Neural crest cell (in vitro differentiated cells): ENCODE measurements at places on chromosomes 1 and 21. TPM values are rescaled to one million over a fixed set of nuclear protein-coding genes. Genes with fewer than 3 reads are reported as not detected.

Gene ERG
- total RNA-seq: 0.19 and 0.61 TPM in 2 replicates

Gene NUP210L
- total RNA-seq: 0.05 TPM in 1 of 2 replicates, not detected in the other

Gene TMEM125
- 0.14 TPM in 1 of 2 replicates, not detected in the other for total RNA-seq

Gene TRABD2B
- total RNA-seq: 0.41 and 0.49 TPM in 2 replicates

Gene TFAP2E
- 0.43 and 0.61 TPM in 2 replicates for total RNA-seq

Gene GJA9
- not detected in 2 replicates for total RNA-seq

Gene RSPH1
- total RNA-seq: 0.65 and 1.0 TPM in 2 replicates

Gene C1orf226
- 9.3 and 9.8 TPM in 2 replicates for total RNA-seq

- no peak for DNase-seq
- H3K36me3 ChIP-seq: peaks cover 14% of the 10 kb centered on the region
- H3K4me1 ChIP-seq: peaks cover 37% of the 10 kb centered on the region
- peaks cover 11% of the 10 kb centered on the region for H3K27me3 ChIP-seq
- H3K27ac ChIP-seq: peak overlapping the region; percentile 17
Measured at GRCh38 chr21:39663066-39663465, 50.3 kb downstream of the B3GALT5 start.

- peak overlapping the region; percentile 100 for H3K4me3 ChIP-seq
- H3K27me3 ChIP-seq: no peaks in the 10 kb centered on the region
- H3K27ac ChIP-seq: no peak overlapping the region
- H3K36me3 ChIP-seq: peaks cover 2% of the 10 kb centered on the region
- no peak for DNase-seq
Measured at GRCh38 chr1:171740356-171740863, 1.5 kb downstream of the VAMP4 start.

DNA sequence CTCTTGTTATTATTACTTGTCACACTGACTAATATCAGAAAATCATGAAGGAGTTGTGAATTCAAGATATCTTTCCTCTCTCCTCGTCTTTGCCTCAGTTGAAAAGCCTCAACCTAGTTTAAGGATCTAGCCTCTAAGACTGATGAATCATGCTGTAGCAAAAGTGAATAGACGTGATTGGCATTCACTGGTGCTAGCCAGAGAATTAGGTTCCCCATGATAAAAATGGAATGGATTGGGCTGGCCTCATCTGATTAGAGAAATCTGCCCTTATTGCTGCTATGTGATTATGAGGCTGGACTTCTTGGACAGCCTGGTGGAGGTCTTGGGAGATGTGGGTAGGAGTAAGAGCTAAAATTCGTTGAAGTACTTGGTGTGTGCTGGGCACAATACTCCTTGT is 208.2 kb downstream of the BACH1 start:
- DNase-seq: no peak
- H3K4me3 ChIP-seq: no peak overlapping the region
- H3K27ac ChIP-seq: no peak overlapping the region
- no peaks in the 10 kb centered on the region for H3K27me3 ChIP-seq
- peaks cover 10% of the 10 kb centered on the region for H3K4me1 ChIP-seq

DNA sequence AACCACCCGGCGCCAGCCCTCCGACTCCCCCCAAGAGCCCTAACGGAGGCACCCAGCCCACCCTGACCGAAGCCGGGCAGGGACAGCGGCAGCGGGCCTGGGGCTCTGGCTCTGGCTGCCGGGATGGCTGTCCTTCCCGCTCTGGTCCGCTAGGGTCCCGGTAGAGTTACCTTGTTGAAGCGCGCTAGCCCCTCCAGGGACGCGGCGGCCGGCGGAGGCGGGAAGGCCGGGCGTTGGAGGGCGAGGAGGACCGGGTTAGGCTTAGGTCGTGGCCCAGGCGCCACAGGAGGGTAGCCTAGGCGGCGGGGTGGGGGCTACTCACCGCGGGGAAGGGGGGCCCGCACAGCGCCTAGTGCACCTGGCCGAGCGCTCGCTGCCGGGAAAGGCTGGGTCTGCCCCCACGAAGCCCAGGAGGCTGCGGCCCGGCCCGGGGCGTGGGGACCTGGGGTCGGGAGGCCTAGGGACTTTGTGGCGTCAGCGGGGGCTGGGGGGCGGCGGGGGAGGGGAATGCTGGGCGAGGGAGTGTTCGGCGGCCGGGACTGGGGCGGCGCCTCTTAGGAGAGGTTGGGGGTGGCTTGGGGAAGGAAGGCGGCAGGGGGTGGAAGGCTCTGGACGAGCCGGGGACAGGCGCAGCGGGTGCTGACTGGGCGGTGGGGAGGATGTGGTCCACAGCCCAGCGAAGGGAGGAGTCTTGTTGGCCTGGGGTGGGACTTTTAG is at the start of gene TRIM17:
TSS of gene TRIM17 (minus strand) at position 645 of the 717 bp plus-strand sequence. CDS start 1,789 bp downstream, outside the sequence.
- H3K27ac ChIP-seq: peak within 1 kb of the TSS; percentile 19
- H3K4me1 ChIP-seq: peaks cover 11% of the 10 kb centered on the region
- H3K36me3 ChIP-seq: peaks cover 3% of the 10 kb centered on the region
- H3K4me3 ChIP-seq: peak within 1 kb of the TSS; percentile 83
- H3K27me3 ChIP-seq: peaks cover 25% of the 10 kb centered on the region

DNA sequence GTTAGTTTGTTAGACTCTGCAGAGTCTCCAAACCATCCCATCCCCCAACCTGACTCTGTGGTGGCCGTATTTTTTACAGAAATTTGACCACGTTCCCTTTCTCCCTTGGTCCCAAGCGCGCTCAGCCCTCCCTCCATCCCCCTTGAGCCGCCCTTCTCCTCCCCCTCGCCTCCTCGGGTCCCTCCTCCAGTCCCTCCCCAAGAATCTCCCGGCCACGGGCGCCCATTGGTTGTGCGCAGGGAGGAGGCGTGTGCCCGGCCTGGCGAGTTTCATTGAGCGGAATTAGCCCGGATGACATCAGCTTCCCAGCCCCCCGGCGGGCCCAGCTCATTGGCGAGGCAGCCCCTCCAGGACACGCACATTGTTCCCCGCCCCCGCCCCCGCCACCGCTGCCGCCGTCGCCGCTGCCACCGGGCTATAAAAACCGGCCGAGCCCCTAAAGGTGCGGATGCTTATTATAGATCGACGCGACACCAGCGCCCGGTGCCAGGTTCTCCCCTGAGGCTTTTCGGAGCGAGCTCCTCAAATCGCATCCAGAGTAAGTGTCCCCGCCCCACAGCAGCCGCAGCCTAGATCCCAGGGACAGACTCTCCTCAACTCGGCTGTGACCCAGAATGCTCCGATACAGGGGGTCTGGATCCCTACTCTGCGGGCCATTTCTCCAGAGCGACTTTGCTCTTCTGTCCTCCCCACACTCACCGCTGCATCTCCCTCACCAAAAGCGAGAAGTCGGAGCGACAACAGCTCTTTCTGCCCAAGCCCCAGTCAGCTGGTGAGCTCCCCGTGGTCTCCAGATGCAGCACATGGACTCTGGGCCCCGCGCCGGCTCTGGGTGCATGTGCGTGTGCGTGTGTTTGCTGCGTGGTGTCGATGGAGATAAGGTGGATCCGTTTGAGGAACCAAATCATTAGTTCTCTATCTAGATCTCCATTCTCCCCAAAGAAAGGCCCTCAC is at the start of gene OLIG2:
TSS of gene OLIG2 (plus strand) at position 447 of the 954 bp plus-strand sequence. CDS start 928 bp downstream, outside the sequence.
- peak within 1 kb of the TSS; percentile 73 for H3K27ac ChIP-seq
- peaks cover 94% of the 10 kb centered on the region for H3K27me3 ChIP-seq
- H3K36me3 ChIP-seq: peaks cover 2% of the 10 kb centered on the region
- H3K4me1 ChIP-seq: peaks cover 34% of the 10 kb centered on the region
- peak; percentile 75 for DNase-seq

GRCh38 chr21:24910591-24910990 is 696.7 kb downstream of the MRPL39 start:
- no peaks in the 10 kb centered on the region for H3K36me3 ChIP-seq
- no peaks in the 10 kb centered on the region for H3K27me3 ChIP-seq
- no peak for DNase-seq

DNA sequence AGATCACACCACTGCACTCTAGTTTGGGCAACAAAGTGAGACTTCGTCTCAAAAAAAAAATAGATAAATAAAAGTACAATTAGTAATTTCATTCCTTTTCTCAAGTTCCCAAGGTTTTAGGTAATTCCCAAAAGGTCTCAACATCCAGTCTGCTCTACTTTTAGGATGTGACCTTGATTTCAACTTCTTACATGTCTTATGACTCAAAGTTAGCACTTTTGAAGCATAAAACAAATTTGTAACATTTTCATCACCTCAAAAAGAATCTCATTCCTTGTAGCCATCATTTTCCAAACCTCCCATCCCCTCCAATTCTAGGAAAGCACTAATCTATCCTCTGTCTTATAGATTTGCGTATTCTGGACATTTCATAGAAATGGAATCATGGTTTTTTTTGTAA is 32.2 kb downstream of the SNX27 start:
- no peak overlapping the region for H3K4me3 ChIP-seq
- peaks cover 13% of the 10 kb centered on the region for H3K36me3 ChIP-seq
- DNase-seq: no peak
- no peaks in the 10 kb centered on the region for H3K27me3 ChIP-seq

DNA sequence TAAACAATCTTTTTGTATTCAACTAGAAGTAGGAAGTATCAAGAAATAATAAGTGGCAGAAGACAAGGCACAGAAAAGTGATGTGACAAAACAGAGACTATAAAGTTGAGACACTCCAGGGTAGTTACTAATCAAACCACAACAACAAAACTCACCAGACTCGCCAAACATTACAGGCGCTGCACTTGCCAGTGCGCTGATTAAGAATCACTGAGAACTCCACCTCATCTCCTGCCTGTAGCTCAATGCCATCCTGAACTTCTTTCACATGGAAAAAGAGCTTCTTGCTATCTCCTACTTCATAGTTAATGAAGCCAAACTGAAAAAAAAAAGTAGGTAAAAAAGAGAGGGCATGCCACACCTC is 2.8 kb upstream of the NRAS start:
- no peaks in the 10 kb centered on the region for H3K27me3 ChIP-seq
- no peak for DNase-seq
- H3K36me3 ChIP-seq: peaks cover 32% of the 10 kb centered on the region
- no peak overlapping the region for H3K27ac ChIP-seq
- peaks cover 19% of the 10 kb centered on the region for H3K4me1 ChIP-seq
- peak overlapping the region; percentile 42 for H3K4me3 ChIP-seq

GRCh38 chr1:237111807-237112206 is 69.8 kb downstream of the RYR2 start:
- no peak for DNase-seq
- H3K4me1 ChIP-seq: no peaks in the 10 kb centered on the region
- no peaks in the 10 kb centered on the region for H3K27me3 ChIP-seq
- no peaks in the 10 kb centered on the region for H3K36me3 ChIP-seq

GRCh38 chr1:178646821-178647220 is 78.2 kb upstream of the RALGPS2 start:
- no peaks in the 10 kb centered on the region for H3K36me3 ChIP-seq
- H3K27ac ChIP-seq: no peak overlapping the region
- H3K27me3 ChIP-seq: no peaks in the 10 kb centered on the region

GRCh38 chr1:173190101-173190936 is 16.8 kb downstream of the TNFSF4 start:
- no peak overlapping the region for H3K27ac ChIP-seq
- H3K36me3 ChIP-seq: no peaks in the 10 kb centered on the region

GRCh38 chr1:177862916-177863315 is 106.9 kb downstream of the SEC16B start:
- no peaks in the 10 kb centered on the region for H3K36me3 ChIP-seq
- no peaks in the 10 kb centered on the region for H3K27me3 ChIP-seq
- H3K4me1 ChIP-seq: peaks cover 28% of the 10 kb centered on the region
- H3K27ac ChIP-seq: no peak overlapping the region

DNA sequence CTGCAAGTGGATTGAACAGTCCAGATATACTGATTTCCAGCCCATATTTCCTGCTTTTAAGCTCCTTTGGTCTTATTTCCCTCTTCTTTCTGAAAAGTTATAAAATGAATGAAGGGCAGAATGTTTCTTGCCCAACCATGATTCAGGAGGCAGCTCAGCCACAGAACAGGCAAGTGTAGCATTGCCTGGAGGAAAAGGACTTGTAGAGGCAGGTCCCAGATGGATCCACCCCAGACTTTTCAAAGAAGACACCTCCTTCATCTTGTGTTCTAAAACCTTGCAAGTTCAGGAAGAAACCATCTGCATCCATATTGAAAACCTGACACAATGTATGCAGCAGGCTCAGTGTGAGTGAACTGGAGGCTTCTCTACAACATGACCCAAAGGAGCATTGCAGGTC is at the start of gene CLCA2:
TSS of gene CLCA2 (plus strand) at position 299 of the 400 bp plus-strand sequence. CDS start at position 376, 77 bp downstream.
- H3K27me3 ChIP-seq: no peaks in the 10 kb centered on the region
- H3K4me1 ChIP-seq: peaks cover 3% of the 10 kb centered on the region
- H3K27ac ChIP-seq: no peak within 1 kb of the TSS

DNA sequence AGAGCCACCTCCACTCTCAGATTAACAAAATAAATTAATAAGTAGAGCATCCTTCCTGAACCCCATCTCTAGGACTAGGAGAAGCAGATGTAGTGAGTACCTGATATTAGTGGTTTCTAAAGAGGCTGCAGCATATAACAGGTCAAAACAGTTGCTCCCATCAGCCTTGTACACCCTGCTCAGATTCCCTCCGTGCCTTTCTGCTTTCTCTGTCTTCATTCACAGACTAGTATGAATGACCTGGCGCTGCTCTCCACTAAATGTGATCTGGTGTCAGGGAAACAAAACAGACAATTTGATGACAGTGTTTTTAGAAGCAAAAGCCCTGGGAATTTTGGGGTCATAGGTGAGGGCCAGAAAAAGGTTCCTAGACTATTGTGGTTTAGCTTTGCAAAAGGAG is 8.3 kb downstream of the SESN2 start:
- peak overlapping the region; percentile 1 for H3K4me3 ChIP-seq
- H3K27me3 ChIP-seq: no peaks in the 10 kb centered on the region
- H3K36me3 ChIP-seq: no peaks in the 10 kb centered on the region
- no peak overlapping the region for H3K27ac ChIP-seq

DNA sequence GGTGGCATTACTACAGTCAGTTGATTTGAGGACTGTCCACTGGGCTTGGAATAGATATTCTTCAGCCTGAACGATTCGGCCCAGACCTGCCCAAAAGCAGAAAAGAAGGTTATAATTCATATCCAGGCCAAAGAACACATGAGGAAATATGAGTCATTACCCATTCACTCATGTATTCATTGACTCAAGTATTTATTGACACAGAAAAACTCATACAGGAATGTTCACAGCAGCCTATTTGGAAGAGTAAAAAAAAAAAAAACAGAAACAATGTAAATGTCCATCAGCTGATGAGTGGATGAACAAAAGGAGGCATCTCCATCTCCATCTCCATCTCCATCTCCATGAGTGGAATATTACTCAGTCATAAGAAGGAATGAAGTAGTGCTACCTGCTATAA is 15.9 kb downstream of the ZMYND12 start:
- H3K27ac ChIP-seq: no peak overlapping the region
- H3K4me1 ChIP-seq: no peaks in the 10 kb centered on the region
- H3K36me3 ChIP-seq: no peaks in the 10 kb centered on the region
- no peak for DNase-seq

DNA sequence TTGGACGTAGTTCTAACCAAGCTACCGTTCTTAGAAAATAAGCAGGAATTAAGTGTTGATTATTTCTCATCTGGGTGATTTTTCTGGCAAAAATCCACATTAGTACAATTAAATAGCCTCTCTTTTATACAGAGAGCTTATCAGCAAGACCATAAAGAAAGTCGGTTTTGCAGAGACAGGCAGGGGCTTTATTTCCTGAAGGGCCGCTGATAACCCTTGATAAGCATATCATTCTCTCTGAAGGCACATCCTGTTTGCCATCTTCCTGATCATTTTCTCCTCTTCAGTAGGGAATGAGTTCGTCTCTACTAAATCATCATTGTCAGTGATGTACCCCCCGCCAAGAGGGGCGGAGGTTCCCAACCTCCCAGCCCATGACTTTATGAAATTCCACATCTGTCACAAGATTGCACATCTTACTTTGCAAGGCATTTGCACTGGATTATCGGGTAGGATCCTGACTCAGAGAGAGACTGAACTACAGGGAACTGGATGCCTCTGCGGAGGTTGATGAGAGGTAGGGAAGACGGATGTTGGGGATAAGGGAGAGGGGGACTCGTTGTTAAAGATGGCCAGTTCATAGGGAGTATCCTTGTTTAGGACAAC is 115.7 kb downstream of the KCNJ6 start:
- H3K4me3 ChIP-seq: no peak overlapping the region
- H3K27ac ChIP-seq: no peak overlapping the region
- no peaks in the 10 kb centered on the region for H3K27me3 ChIP-seq
